ENCODE measurements at places on chromosomes 2 and 18.

DNA sequence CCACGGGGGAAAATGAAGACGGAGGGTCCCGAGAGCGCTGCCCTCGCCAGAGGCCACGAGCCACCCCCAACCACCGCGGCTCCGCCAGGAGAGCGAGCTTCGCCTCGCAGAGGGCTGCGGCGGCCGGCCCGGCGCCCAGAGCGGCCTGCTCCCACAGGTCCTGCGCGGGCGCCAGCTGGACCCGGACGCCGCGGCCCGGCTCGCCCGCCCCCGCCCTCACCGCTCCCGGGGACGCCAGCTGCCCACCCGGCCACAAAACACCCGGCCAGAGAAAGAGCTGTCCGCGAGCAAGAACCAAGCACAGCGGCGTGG lies 709 bp downstream of the PTPN2 start:
- DNase-seq: peak; percentile 6

DNA sequence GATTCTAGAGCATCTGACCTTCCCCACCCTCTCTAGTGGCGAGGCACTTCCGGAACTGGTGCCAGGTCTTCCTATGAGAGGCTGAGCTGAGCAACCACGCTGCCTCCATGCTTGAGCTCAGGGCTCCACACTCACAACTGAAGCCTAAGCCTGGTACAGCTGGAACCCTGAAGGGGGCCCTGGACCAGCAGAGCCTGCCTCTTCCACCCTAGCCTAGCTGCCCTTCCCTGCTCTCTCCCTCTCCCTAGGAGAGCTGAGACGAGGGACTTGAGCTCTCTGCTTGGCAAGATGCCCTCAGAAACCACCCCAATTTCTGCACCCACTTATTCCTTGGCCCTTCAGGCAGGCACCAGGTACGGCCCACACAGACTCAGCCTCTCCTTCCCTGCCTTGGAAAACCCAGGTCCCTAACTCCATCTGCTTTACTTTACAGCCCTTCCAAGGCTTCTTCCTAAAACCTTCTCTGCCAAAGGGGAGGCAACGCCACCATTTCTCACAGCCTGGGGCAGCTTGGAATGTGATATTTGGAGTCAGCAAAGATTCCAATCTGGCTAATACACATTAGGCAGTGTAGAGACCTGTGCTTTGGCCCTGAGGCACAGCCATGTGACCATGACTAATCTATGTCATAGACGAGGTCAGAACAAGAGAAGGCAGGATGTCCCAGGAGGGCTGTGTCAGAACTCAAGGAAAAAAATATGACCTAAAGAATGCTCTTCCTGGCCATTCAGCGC lies 18.8 kb downstream of the COX7A2L start:
- no peak for DNase-seq

DNA sequence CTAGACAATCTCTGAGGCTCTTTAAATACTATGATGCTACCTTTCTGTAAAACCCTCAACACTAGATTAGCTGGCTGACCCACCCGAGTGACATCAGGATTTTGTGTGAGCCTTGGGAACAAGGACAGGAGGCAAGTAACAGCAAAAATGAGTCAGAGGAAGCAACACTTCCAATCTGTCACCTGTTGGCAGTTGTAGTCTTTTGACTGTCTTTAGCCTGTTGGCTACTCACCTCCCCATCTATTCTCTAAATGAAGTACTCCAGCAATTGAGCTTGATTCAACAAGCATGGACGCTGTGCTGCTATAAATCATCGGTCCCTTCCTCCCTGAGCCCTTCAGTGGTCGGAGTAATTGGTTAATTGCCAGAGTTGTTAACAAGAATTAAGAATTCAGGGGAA lies 898.7 kb downstream of the BCL11A start:
- DNase-seq: no peak

GRCh38 chr2:166972418-166972817 lies 84.1 kb downstream of the XIRP2 start:
- DNase-seq: no peak

DNA sequence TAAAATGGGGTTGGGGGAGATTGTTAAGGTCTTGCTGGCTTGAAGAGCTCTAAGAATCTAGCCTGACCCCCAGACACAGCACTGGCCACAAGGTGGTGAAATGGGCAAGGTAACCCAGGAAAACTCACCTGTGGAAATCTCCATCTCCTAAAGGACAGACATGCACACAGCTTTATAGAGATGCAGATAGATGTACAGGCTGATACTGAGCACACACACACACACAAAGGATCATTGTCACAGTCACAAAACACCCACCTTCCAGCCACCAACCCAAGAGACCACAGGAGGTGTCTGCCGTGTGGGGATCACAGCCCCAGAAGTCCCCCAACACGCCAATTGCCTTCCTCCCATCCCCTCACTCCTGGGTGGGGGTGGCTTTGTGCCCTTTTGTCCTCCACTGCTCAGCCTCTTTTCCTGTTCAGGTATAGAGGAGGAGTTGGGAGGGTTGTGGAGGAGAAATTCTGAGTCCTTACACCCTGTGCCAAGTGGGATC lies 3.2 kb upstream of the CYP26B1 start:
- DNase-seq: no peak

DNA sequence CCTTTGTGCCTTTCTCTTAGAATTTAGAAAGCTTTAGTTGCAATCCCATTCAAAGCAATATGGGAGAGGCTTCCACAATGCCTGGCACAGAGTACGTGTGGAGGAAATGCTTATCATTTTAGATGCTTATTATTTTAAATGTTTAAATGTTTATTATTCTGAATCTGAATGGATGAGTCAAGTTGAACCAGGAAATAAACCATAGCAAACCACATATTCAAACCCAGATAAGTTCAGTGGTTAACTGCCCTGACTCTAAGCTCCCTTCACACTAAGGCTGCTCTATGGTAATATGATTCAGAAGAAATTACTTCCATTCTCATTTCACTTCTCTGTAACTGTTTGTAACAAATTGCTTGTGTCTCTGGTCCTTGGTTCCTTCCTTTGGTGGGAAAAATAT lies 5.2 kb upstream of the PPP4R1 start:
- DNase-seq: no peak

GRCh38 chr2:226828191-226828590 lies 7.7 kb upstream of the RHBDD1 start:
- DNase-seq: no peak

- no peak for DNase-seq
Measured at GRCh38 chr2:10792001-10792634, 20.5 kb downstream of the PDIA6 start.

GRCh38 chr2:9757501-9758264 lies 85.6 kb upstream of the TAF1B start:
- no peak for DNase-seq

DNA sequence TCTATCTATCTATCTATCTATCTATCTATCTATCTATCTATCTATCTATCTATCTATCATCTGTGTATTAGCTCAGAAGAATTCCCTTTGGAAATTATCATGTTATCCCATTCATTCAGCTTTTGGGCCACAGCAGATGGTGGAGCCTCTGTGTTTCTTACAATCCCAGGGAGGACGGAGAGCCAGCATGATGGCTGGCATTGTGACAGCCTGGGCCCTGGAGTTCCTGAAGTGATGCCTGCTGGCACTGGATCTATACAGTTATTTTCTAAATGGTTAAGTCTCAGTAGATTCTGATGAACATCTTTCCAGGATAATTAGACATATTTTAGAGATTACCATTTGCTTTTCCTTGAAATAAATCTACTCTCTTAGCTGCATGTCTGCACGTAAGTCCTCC lies 385.4 kb upstream of the NXPH2 start:
- no peak for DNase-seq

GRCh38 chr2:215107216-215108056 lies 31.0 kb downstream of the ABCA12 start:
- DNase-seq: no peak

- DNase-seq: no peak
Measured at GRCh38 chr2:133369901-133370658, 198.2 kb downstream of the NCKAP5 start.

DNA sequence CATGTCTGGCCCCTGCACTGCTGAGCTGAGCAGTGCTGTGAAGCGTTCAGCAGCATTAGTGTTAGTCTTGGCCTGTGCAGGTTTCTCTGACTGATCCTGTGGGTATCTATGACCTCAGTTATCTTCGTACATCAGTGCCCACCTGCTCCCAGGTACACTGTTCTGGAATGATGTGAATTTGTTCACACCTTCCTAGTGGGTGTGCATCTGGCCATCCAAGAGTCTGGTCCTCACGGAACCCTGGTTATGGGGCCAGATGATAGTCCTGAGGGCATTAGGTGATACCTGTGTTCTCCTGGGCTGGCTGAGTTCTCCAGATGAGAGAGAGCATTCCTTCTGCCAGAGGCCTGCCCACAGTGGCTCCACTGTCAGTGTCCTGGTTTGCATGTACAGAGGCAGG lies 57.2 kb downstream of the INPP4A start:
- no peak for DNase-seq

GRCh38 chr2:25738383-25739343 lies 65.3 kb upstream of the DTNB start:
- DNase-seq: no peak

- no peak for DNase-seq
Measured at GRCh38 chr2:174925046-174925784, 80.0 kb downstream of the CHN1 start.

GRCh38 chr2:230220347-230220969 lies 674 bp upstream of the SP110 start:
- no peak for DNase-seq

GRCh38 chr2:204354442-204354856 lies 190.8 kb upstream of the PARD3B start:
- no peak for DNase-seq

DNA sequence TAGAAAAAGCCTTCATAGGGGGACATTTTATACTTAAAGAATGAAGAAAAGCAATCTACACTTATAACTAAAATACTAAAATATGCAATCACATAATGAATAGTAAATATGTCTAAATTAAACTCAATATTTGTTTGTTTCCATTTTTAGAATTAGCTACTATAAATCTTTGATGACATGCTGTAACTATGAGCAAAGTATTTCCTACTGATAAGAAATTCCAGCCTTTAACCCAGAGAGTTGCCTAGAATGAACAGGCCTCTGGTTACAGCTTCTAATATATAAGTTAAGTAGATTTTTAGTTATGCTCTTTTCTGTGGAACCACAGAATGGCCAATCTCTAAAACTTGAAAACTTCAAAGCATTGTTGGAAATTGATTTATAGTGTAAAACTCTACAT lies 1465.6 kb upstream of the ZEB2 start:
- DNase-seq: no peak

DNA sequence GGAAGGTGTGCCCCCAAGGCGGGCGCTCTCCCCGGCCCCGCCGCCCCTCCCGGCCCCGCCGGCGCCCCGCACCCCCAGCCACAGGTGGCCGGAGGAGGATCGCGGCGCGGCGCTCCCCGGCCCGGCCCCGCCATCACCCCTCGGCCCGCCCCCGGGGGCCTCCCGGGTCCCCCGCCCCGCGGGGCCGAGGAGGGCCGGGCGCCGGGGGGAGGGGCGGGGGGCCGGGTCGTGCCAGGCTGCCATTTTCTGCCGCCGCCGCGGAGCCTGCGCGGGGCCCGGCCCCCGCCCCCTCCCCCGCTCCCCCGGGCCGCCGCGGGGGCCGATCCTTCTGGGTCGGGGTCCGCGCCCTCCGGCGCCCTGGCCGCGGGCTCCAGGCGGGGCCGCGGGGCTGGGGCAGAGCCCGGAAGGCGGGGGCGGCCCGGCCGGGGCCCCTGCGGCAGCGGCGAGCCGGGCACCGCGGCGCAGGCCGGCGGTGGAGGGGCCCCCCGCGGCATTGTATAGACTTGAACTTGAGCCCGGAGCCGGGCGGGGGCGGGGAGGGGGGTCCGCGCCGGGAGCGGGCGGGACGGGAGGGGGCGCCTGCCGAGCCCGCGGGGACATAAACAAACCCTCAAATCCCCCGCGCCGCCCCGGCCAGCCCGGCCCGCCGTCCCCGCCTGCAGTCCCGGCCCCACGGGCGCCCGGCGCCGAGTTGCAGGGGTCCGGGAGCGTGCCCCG lies 556 bp downstream of the DNMT3A start:
- DNase-seq: no peak

- no peak for DNase-seq
Measured at GRCh38 chr2:2577407-2577831, 246.3 kb upstream of the MYT1L start.

GRCh38 chr2:166115589-166115988 lies 12.2 kb downstream of the SCN1A start:
- no peak for DNase-seq

DNA sequence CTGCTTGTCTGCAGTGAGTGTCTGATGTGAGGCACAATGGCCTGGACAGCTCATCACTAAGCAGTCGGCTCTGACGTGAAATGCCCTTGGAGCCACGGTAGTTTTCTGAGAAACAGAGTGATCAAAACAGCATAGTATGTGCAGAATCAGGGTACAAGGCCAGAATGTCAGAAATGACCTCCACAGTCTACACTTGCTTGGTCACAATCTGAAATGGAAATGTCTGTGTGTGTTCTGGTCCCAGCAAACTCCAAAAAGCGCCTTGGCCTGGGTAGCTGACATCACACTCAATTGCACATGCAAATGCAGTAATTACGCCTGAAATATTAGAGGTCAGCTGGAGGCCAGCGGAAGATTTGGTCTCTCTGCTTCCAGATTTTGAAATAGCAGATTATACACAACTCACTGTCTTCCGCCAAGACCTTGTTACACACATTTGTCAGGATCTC lies 95.4 kb downstream of the CTAGE1 start:
- no peak for DNase-seq

- DNase-seq: no peak
Measured at GRCh38 chr2:19710230-19710629, 191.6 kb downstream of the TTC32 start.

DNA sequence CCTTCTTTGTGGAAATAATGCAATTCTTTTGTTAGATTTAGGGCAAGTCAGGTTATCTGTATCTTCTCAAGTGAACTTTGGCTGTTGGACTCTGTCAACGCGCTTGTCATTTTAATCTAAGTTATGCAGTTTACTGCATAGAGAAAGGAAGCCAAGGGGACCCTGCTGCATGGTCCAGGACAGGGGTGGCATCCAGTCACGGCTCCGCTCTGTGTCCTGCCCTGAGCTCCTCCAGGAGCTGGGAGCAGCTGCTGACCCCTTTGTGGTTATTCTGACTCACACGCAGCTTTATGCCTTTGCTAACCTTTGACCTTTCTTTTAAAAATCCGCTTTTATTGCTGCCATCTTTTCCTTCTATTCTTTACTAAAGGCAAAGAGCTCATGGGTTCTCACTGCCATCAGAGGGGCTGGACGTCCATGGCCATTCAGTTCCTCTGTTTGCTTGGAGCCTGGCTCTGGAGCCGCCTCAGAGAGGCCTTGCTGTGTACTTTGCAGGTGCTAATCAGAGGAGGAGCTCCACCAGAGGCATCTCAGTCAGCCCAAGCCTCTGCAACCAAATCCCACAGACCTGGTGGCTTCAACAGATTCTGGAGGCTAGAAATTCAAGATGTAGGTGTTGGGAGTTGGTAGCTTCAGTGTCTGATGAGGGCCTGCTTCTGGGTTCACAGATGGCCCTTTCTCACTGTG lies 39.3 kb downstream of the SNTG2 start:
- DNase-seq: no peak
